Right atrium auricular region (tissue), 2 donors: ENCODE measurements at places on chromosomes 7 and 10. TPM values are rescaled to one million over a fixed set of nuclear protein-coding genes. Genes with fewer than 3 reads are reported as not detected.
A peak's percentile ranks its signal among the peaks of the same experiment; 100 is the strongest.

GRCh38 chr10:126014309-126014708 lies 117.9 kb downstream of the FANK1 start:
- no peaks in the 10 kb centered on the region for H3K4me1 ChIP-seq
- H3K36me3 ChIP-seq = no peaks in the 10 kb centered on the region

DNA sequence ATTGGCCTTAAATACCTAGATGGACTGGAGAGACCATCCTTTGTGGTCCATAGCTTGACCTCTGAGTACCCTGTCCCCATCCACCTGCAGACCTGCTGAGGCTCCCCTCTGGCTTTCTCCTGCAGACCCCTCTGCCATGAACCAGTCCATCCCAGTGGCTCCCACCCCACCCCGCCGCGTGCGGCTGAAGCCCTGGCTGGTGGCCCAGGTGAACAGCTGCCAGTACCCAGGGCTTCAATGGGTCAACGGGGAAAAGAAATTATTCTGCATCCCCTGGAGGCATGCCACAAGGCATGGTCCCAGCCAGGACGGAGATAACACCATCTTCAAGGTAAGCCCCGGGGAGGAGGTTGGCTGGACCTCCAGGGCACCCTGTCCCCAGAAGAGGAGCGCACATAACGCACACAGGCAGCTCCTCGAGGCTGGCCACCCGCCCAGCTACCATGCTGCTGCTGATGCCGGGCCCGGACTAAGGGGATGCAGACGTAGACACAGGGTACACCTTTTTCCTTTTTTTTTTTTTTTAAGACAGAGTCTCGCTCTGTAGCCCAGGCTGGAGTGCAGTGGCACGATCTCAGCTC lies 4.3 kb downstream of the IRF5 start:
- no peaks in the 10 kb centered on the region for H3K36me3 ChIP-seq
- no peak overlapping the region for H3K4me3 ChIP-seq
- no peak for DNase-seq
- no peak overlapping the region for H3K27ac ChIP-seq
- H3K4me1 ChIP-seq = no peaks in the 10 kb centered on the region
- no peaks in the 10 kb centered on the region for H3K27me3 ChIP-seq

GCK gene
- 21.0 TPM for total RNA-seq

SLC13A4 gene
- total RNA-seq = not detected

DNA sequence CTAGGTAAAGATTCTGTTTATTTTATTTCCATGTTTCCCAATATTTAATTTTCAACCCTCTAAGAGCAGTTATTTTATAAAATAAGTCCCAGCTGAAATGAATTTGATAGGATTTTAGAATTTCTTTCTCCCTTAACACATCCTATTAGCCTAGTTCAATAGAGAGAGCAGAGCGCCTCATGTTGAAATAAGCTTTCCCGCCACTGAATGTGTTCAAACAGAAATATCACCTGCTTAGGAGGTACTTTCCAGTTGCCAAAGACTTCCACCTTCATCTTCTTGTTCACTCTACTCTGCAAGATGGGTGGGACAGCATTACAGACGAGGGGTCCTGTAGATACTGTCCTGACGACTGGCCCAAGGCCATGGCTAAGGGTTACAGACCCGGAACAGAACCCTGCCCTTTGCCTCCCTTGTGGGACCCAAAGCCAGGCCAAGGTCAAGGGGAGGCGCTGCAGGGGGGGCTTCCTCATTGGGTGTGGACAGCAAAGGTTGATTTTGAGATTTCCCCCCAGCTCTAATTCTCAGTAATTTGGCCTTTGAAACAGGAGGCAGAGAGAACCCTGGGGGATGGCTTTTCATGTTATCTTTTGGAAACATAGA lies 62.0 kb downstream of the PARP12 start:
- H3K4me1 ChIP-seq = no peaks in the 10 kb centered on the region
- no peaks in the 10 kb centered on the region for H3K36me3 ChIP-seq
- H3K4me3 ChIP-seq = no peak overlapping the region
- H3K27me3 ChIP-seq = no peaks in the 10 kb centered on the region
- H3K27ac ChIP-seq = no peak overlapping the region
- no peak for DNase-seq

GRCh38 chr10:123891144-123892071 lies at the start of gene CPXM2:
TSS of gene CPXM2 (minus strand) at chr10:123891807. CDS start at chr10:123891659, 148 bp downstream.
- peak within 1 kb of the TSS; percentile 50 for H3K4me3 ChIP-seq
- H3K27me3 ChIP-seq = no peaks in the 10 kb centered on the region
- no peaks in the 10 kb centered on the region for H3K36me3 ChIP-seq

- H3K4me1 ChIP-seq = no peaks in the 10 kb centered on the region
- H3K27ac ChIP-seq = peak overlapping the region; percentile 27
- no peaks in the 10 kb centered on the region for H3K36me3 ChIP-seq
- H3K27me3 ChIP-seq = no peaks in the 10 kb centered on the region
- no peak for DNase-seq
- H3K4me3 ChIP-seq = no peak overlapping the region
Measured at GRCh38 chr7:103660455-103661371, 214.7 kb upstream of the SLC26A5 start.

HOGA1 gene
- 17.6 TPM for total RNA-seq

DNA sequence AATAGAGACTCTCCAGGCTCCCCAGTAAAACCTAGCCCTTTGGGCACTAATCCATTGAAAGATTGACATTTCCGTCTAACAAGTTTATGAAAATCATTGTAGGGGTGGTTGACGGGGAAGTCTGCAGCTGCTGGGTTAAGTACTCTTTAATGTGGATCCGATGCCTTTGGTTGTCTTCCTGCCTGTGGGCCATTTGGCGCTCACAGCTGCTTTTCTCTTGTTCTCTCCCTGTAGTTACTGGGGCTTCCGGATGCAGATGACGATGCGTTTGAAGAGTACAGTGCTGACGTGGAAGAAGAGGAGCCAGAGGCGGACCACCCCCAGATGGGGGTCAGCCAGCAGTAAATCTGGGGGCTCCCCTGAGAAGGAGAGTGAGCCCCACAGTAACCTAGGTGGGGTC lies 22.4 kb downstream of the MTURN start:
- no peaks in the 10 kb centered on the region for H3K27me3 ChIP-seq
- no peaks in the 10 kb centered on the region for H3K36me3 ChIP-seq
- no peak overlapping the region for H3K27ac ChIP-seq
- H3K4me3 ChIP-seq = no peak overlapping the region
- peaks cover 6% of the 10 kb centered on the region for H3K4me1 ChIP-seq
- DNase-seq = no peak

- no peak overlapping the region for H3K4me3 ChIP-seq
- no peaks in the 10 kb centered on the region for H3K4me1 ChIP-seq
- H3K36me3 ChIP-seq = no peaks in the 10 kb centered on the region
- H3K27ac ChIP-seq = no peak overlapping the region
- DNase-seq = no peak
Measured at GRCh38 chr10:117900280-117900679, 146.5 kb downstream of the RAB11FIP2 start.

DNA sequence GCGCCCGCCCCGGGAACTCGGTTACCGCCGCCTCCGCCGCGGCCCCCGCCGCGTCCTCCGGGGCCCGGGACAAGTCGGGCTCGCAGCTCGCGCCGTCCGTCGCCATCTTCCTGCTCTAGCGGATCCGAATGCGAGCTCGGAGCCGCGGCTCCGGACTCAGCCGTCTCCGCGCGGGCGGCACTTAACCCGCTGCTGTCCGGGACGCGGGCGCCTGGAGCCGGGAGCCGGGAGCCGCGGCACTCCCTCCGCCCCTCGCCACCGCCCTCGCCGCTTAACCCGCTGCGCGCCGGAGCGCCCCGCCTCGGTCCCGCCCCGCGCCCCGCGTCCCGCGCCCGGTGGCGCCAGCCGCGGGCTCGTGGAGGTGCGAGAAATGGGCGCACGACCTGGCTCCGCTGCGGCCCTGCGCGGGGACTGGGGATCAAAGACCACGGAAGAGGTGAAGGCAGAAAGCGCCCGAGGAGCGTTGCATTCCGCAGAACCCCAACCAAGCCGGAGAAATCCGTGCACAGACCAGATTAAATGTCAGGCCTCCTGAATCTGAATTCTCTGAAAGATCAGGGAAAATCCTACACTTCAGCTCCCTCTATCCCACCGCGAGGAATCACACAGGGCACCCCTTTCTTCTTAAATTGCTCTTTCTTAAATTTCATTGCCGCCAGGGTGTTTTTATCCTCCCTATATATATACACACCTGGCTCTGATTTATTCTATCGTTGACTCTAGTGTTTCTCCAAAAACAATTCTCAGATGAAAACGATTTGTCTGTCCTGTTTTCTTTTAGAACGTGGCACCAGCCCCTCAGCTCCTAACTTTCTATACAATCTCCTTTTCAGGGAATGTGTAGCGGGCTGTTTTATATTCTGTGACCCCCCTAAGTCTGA lies at the start of gene CTTNBP2:
TSS of gene CTTNBP2 (minus strand) at position 132 of the 881 bp plus-strand sequence. CDS start at position 106, 26 bp downstream.
- H3K4me3 ChIP-seq = peak within 1 kb of the TSS; percentile 81
- H3K27ac ChIP-seq = peak within 1 kb of the TSS; percentile 80
- DNase-seq = peak; percentile 65
- no peaks in the 10 kb centered on the region for H3K36me3 ChIP-seq

THNSL1 gene
- 1.1 TPM for total RNA-seq

PAX4 gene
- total RNA-seq = not detected

- H3K4me3 ChIP-seq = peak within 1 kb of the TSS; percentile 51
- H3K27ac ChIP-seq = peak within 1 kb of the TSS; percentile 70
- DNase-seq = peak; percentile 90
- no peaks in the 10 kb centered on the region for H3K27me3 ChIP-seq
- peaks cover 23% of the 10 kb centered on the region for H3K4me1 ChIP-seq
Measured at GRCh38 chr7:94394437-94395140, at the start of gene COL1A2. TSS of gene COL1A2 (plus strand) at chr7:94394895. CDS start at chr7:94395032, 137 bp downstream.

GRCh38 chr10:71597821-71598498 lies 121.6 kb downstream of the C10orf105 start:
- H3K27ac ChIP-seq = peak overlapping the region; percentile 29
- peak; percentile 78 for DNase-seq
- H3K36me3 ChIP-seq = no peaks in the 10 kb centered on the region

DNA sequence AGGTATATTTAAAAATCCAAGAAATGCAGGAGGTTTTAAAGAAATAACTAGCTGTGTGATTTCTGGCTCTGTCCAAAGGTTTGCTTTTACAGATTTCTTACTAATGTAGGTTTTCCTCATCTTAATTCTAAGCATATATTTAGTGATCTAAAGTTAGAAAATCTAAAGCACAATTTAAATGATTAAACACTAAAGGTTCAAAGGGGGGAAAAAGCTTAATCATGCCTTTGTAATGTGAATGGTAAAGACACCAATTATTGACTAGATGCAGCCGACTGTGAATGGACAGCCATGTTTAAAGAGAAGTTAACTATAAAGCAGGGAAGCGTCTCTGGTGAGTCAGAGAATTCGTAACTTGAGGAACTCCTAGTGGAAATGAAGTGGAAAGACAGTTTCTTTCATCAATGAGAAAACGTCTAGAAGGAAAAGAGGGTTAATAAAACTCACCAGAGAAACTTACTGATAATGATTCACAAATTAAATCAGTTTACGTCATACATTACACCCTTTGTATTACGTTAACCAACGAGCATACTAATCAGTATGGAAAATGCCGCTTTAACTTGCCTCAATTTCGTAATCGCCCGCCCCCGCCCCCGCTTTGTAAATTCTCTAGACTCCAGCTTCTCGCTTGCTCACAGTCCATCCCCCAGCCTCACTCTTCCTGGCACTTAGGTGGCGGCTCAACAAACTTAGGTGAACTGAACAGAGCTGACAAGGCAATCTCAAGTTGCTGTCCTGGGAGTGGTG lies 1.1 kb upstream of the HBP1 start:
- peak overlapping the region; percentile 61 for H3K4me3 ChIP-seq
- H3K27me3 ChIP-seq = no peaks in the 10 kb centered on the region
- no peaks in the 10 kb centered on the region for H3K36me3 ChIP-seq
- DNase-seq = no peak
- peak overlapping the region; percentile 98 for H3K27ac ChIP-seq
- H3K4me1 ChIP-seq = no peaks in the 10 kb centered on the region

DNA sequence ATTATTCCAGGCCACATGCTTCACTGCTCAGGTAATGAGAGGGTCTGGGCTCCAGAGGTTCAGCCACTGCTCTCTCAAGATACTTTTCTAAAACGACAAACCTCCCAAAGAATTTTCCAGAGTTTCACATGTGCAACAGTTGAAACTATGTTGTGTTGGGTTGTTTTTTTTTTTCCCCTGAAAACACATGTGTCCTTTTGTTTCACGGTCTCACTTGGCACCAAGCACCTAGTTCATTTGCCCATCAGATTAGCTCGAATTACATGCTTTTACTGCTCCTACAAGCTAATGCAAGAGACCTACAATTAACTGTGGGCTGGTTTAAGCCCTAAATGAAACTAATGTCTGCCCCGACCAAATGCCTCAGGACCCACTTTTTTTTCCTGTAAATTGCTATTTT lies 313.3 kb downstream of the FGFR2 start:
- no peak overlapping the region for H3K27ac ChIP-seq
- peaks cover 12% of the 10 kb centered on the region for H3K4me1 ChIP-seq
- no peaks in the 10 kb centered on the region for H3K27me3 ChIP-seq
- DNase-seq = no peak
- H3K4me3 ChIP-seq = no peak overlapping the region

- no peaks in the 10 kb centered on the region for H3K36me3 ChIP-seq
- DNase-seq = no peak
- no peak overlapping the region for H3K27ac ChIP-seq
- no peaks in the 10 kb centered on the region for H3K27me3 ChIP-seq
Measured at GRCh38 chr10:66837335-66837734, 88.5 kb upstream of the LRRTM3 start.

DNA sequence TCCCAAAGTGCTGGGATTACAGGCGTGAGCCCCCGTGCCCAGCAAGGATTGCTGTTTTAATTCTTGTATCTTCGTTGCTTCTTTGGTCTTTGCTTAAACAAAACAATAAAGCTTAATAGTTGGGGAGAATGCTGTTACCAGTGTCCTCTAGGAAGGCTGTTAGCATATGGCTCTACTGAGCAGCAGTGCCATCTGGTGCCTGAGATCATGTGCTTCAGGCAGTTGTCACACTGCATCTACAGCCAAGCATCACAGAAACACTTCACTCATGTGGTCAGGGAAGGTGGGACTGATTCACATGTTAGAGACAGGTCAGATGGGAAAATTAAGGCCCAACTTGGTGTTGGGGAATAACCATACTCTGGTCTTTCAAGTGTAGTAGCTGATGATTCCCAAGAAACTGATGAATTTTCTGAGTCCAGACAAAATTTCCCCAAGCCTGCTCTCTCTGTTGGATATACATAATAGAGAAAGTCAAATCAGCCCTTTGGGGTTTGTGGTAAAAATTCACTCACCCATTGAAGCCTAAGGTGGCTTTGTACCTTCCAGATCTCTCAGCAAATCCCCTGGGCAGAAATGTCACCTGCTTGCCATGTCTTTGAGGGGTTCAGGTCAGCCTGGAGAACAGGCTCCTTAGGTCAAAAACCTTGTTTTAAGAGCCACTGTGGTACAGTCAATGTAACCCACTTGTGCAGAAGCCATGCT lies 28.4 kb downstream of the UBE2D4 start:
- H3K27ac ChIP-seq = no peak overlapping the region
- no peak for DNase-seq
- no peaks in the 10 kb centered on the region for H3K27me3 ChIP-seq

DNA sequence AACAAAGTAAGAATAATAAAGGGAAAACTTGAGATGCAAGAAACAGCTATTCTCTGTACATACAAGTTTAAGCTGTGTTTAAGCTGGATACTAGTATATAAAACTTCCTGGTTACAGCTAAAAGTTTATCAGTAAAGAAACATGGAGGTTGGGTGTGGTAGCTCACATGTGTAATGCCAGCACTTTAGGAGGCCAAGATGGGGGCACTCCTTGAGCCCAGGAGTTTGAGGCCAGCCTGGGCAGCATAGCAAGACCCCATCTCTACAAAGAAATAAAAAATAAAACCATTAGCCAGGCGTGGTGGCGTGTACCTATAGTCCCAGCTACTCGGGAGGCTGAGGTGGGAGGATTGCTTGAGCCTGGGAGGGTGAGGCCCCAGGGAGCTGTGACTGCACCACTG lies 3.2 kb downstream of the RSU1 start:
- no peak overlapping the region for H3K27ac ChIP-seq
- no peak for DNase-seq
- no peaks in the 10 kb centered on the region for H3K4me1 ChIP-seq
- H3K4me3 ChIP-seq = no peak overlapping the region
- no peaks in the 10 kb centered on the region for H3K36me3 ChIP-seq
